Urinary bladder (tissue), 4 donors: ENCODE measurements at places on chromosomes 6 and 20. TPM values are rescaled to one million over a fixed set of nuclear protein-coding genes. Genes with fewer than 3 reads are reported as not detected.

GRCh38 chr6:167552961-167553735 lies 228.3 kb downstream of the TTLL2 start:
- no peak for DNase-seq

DNA sequence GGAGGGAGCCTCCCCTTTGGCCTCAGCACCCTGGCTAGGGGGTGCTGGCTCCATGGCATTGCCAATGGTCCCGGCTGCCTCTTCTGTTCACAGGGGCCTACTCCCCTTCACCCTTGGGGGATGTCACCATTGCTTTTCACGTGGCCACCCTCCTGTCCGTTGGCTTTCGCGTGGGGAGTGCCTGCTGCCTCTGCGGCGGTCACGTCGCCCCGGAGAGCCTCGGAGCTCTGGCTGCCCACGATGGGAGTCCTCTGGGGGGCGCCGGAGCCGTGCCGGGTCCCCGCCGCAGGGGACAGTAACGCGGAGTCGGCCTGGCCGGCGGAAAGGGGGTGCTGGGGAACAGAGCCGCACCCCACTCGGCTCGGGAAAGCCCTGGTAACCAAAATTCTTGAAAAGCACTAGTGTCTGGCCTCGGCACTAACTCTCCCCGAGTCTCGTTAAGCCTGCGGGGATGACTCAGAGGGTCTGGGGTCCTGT lies 661 bp upstream of the HEBP2 start:
- DNase-seq = no peak

DNA sequence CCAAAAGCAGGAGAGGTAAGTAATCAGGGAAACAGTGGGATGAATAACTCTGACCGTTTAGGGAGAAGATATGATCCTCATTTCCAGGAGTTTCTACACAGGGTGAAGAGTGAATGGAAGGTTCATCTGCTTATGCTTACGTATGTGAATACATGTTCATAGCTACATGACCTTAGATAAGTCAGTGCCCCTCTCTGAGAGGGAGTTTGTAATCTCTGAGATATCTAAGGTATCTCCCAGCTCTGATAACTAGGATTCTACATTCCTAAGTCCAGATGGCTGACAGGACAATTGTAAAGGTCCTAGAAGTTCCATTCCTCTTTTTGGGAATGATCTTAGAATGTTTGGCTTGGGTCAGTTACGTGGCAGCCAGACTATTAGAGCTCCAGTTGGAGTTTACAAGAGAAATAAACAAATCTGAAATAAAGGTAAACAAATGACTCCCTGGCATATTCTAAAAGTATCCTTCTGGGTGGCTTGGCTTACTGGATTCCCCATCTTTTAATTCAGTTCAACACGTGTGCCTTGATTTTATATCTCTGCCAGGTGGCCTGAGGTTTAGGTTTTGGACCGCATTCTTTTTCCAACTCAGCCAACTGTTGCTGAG lies 15.8 kb downstream of the PROCR start:
- no peak for DNase-seq

GRCh38 chr6:82494367-82494766 lies 130.8 kb downstream of the TPBG start:
- DNase-seq = no peak

DNA sequence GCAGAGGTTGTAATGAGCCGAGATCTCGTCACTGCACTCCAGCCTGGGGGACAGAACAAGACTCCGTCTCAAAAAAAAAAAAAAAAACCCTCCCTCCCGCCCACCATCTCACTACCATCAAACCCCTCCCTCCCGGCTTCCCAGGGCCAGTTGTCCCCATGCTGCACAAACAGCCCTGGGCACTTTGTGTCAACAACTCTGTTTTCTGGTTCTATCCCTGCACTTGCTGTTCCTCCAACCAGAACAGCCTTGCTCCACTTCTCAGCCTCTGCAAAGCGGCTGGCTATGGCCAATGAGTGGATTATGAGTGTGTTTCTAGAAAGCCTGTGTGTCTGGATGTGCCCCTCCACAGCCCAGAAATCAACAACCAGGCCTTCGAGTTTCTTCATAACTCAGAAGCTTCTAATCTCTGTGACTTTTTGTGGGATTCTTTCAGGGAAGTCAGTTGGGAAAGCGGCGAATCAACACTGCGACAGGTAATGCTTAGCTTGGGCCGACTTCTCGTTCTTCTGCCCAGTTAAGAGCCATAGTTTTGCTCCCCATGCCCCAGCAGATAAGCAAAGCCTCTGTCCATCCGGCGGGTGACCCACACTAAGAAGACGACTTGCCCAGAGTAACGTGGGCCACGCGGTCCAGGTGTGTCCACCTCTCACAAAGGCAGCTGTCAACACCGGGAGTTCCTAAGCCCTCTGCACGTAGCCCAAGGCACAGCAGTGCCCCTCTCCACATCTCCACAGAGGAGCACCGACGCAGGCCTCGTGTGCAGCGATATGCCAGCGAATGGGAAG lies 5.5 kb downstream of the ZBTB46 start:
- DNase-seq = no peak

POU5F1 gene
- 3.0 TPM for total RNA-seq
